ENCODE measurements at places on chromosomes 2 and 18.

- no peak for DNase-seq
Measured at GRCh38 chr2:29561628-29562027, 359.8 kb downstream of the ALK start.

GRCh38 chr2:207284556-207285472 lies 119.1 kb upstream of the KLF7 start:
- DNase-seq: no peak

GRCh38 chr2:223563462-223563861 lies 38.7 kb downstream of the SCG2 start:
- DNase-seq: peak; percentile 18

GRCh38 chr2:130957915-130958314 lies 121.2 kb downstream of the ARHGEF4 start:
- DNase-seq: no peak

DNA sequence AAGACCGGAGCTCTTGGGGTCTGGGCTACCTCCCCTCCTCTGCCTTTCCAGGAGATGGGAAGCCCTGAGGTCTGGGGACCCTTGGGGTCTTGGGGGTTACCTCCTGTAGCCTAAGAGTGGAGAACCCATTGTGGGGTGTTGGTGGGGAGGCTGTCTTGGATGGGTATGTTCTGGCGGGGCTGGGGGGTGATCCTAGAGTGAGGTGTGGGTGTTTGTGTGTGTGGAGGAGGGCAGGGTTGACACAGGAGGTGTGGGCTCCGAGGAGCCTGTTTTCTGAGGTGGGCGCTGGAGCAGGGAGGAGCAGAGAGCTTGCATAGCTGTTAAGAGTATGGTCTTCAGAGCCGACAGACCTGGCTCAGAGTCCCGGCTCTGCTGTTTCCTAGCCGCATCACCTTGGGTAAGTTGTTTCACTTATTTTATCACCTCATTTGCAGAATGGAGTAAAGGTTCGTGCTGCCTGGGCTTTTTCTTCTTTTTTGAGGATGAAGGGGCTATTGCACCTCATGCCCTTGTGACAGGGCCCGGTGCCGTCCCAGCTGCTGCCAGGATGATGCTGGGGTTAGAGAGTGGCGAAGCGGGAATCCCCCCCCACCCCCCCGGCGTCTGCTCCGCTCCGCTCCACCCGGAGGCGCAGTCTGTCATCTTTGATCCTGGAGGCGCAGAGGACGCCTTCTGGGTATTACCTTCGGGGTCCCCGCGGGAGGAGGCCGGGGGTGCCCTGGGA lies 17.2 kb downstream of the TET3 start:
- DNase-seq: no peak

GRCh38 chr2:215799194-215799593 lies 214.2 kb downstream of the MREG start:
- DNase-seq: no peak

GRCh38 chr2:239354791-239355136 lies 46.1 kb downstream of the HDAC4 start:
- DNase-seq: no peak

- no peak for DNase-seq
Measured at GRCh38 chr2:203016716-203017115, 2.0 kb downstream of the NBEAL1 start.

DNA sequence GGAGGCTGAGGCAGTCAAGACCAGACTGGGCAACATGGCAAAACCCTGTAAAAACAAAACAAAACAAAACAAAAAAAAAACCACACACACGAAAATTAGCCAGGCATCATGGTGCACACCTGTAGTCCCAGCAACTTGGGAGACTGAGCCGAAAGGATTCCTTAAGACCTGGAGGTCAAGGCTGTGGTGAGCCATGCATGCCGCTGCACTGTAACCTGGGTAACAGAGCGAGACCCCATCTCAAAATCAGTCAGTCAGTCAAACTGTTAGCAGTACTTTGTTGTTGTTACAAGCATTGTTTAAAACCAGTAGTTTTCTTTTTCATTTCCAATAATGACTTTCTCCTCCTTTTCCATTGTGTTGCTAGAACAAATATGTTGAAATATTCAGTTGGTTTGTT lies 21.7 kb downstream of the EPB41L5 start:
- DNase-seq: no peak

- DNase-seq: no peak
Measured at GRCh38 chr2:169107645-169108044, 38.3 kb downstream of the DHRS9 start.

- DNase-seq: no peak
Measured at GRCh38 chr18:57422313-57422872, 12.8 kb upstream of the ONECUT2 start.

- no peak for DNase-seq
Measured at GRCh38 chr2:5697562-5697961, 5.4 kb downstream of the SOX11 start.

DNA sequence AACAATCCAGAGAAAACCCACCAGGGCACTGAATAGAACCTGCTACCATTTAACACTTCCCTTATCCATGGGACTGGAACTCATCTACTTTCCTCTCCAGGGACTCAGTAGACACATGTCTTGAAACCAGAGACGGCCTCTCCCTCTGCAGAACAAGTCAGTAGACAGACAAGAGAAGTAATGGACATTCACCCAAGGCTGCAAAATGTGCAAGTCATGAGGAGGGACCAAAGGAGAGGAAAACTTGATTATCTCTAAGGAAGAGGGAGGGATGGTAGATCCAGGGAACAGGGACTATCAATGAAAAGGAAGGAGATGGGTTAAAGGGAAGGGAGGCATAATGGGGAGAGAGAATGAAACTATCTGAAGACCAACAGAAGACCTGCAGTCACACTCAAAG lies 5.3 kb upstream of the TTC39C start:
- no peak for DNase-seq

GRCh38 chr2:174691201-174691779 lies 73.0 kb downstream of the CHRNA1 start:
- no peak for DNase-seq

DNA sequence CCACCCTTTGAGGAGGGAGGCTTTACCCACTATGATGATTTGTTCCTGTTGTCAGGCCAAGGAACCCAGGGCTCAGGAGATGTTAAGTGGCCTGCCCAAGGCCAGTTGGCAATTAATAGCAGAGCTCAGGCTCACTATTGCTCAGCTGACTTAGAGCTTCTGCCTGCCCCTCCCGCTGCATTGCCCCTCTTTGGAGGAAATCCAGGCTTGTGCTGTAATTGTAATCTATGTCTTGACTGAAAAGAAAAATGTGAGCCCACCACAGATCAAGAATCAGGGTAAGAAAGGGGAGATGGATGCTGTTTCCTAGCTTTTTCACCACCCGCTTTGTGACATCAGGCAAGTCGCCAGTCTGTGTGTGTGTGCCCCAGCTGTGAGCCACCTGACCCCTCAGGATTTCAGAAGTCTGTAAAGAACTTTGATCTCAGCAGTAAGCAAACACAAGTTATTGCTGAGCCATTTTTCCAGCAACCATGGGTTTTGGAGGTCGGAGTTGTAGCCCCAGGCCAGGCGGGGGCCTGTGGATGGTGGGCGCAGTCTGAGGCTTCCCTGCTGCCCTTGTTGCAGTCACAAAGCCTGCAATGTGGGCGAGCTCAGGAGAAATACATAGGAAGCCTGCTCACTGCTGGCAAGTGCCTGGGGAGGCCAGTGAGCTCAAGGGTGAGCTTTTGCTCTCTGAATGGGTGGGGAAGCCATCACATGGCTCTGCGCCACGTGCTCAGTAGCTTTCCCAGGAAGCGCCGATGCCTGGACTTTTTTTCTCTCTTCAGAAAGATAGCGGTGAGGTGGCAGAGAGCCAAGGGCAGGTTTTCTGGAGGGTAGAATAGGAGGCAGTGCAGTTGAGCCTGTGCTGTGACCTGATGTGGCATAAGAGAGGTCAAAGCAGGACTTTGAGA lies 6.1 kb downstream of the CABLES1 start:
- no peak for DNase-seq

GRCh38 chr2:51795248-51795888 lies 763.4 kb upstream of the NRXN1 start:
- peak; percentile 14 for DNase-seq

- peak; percentile 60 for DNase-seq
Measured at GRCh38 chr2:110853516-110853915, 121.1 kb downstream of the ACOXL start.

DNA sequence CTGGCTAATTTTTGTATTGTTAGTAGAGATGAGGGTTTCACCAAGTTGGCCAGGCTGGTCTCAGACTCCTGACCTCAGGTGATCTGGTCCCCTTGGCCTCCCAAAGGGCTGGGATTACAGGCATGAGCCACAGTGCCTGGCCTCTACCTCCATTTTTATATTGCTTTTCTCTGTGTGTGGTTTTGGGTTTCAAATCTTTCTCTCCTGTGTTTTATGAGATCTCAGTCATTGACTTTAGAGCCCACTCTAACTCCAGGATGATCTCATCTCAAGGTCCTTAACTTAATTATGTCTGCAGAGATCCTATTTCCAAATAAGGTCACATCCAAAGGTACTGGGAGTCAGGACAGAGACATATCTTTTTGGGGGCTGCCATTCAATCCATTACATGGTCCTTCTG lies 24.7 kb downstream of the ARL4C start:
- no peak for DNase-seq

GRCh38 chr2:30807249-30807648 lies at the start of gene CAPN13:
Gene CAPN13, minus strand, starts transcription at chr2:30807446. Its CDS starts 20,121 bp downstream, at chr2:30787325.
- no peak for DNase-seq

- DNase-seq: no peak
Measured at GRCh38 chr18:26956863-26957262, 91.4 kb upstream of the AQP4 start.

DNA sequence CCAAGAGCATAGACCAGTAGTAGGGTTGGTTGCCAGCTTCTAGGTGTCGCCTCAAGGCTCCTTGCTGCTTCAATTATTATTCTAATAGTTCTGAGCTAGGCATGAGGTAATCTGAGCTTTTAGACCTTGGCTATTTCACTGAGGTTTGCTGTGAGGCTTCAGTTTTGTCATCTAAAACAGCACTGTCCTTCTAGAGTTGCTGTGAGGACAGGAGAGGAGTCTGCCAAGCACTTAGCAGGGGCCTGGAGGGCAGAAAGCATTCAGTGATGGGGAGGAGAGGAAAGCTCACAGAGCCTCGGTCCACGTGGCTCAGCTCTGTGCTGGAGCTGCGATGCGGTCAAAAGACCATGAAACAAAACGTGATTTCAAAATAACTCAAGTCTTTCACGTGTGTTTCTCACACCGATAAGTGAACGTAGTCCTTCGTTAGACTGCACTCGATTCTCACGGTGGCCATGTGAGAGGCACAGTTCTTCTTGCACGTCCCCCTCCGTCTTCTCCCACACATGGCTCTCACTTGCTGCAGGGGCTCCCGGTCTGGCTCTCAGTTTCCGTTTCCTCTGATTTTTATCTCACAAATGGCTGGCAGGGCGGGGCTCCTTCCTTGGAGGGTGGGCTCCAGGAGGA lies 113.7 kb downstream of the B3GNT2 start:
- DNase-seq: no peak

DNA sequence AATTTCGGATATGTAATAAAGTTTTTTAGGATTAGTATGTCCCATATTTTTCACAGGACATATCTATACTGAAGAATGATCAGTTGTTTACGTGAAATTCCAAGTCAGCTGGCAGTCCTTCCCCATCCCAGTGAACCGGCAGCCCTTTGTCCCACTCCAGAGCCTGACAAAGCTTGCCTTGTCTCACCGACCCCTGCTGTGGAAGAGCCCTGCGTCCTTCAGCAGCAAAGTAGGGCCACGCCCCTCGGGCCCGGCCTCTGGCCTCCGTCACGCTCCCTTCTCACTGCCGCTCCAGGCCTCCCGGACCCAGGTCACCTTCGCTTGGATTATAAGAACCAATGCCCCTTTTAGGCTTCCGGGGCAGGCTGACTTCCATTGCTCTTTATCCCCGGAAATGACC lies 89.8 kb upstream of the TGIF1 start:
- DNase-seq: no peak

- no peak for DNase-seq
Measured at GRCh38 chr2:43819491-43820163, 19.0 kb downstream of the ABCG5 start.

DNA sequence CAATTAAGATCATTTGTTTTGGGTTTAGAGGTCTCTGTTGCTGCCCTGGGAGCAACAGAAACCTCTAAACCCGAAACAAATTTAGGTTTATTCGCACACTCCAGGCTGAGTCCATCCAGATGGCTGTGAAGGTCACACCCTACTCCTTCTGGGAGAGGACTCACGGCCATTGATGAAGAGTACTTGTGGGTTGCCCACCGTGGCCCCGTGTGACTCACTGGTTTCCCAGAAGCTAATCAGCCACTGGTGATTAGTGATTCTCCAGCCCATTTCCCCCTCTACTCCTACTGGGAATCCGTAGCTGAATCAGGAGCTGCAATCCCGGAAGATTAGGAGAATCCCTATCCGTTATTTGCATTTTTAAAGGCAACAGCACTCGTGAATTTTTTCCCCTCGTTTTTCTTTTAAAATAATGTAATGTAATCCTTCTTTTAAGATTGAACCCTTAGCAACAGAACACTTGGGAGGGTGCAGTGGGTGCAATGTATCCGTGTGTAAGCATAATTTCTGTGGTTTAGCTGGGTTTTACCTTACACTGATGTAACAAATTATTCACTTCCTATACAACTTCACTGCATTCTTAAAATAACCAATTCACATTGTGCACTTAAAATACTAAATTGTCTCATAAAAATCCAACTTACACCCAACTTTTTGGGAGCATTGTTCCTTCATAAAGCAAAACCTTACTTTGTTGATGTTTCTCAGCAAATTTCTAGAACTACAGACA lies 27.5 kb upstream of the EPAS1 start:
- no peak for DNase-seq

GRCh38 chr2:235419996-235420395 lies 73.8 kb upstream of the AGAP1 start:
- DNase-seq: no peak

GRCh38 chr2:203804070-203804469 lies 63.5 kb upstream of the CTLA4 start:
- no peak for DNase-seq

DNA sequence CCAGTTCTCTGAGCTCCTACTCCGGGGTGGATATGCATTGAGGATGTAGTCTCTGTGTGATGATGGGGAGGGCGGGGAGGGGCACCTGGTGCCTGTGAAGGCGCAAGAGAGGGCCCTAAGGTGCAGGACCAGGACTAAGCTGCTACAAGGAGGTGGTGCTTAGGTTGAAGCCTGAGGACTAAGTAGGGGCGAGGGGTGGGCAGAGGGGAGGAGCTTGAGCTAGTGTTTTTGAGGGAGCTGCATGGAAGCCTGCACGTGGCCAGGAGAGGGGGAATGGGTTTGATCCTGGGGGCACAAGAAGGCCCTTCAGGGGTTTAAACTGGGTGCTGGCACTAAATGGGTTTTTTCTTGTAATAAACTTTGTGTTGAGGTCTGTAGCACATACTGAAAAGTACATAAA lies 105.0 kb downstream of the UGGT1 start:
- DNase-seq: no peak
